GF-D8 (cell line): ENCODE measurements at places on chromosomes 12 and 14.

GRCh38 chr12:89951694-89952060 lies 243.0 kb upstream of the ATP2B1 start:
- no peak for DNase-seq

- no peak for DNase-seq
These were observed 84.4 kb downstream of the SLC24A4 start for GRCh38 chr14:92407410-92407809.

GRCh38 chr12:120592121-120593049 lies 11.2 kb upstream of the POP5 start:
- no peak for DNase-seq

DNA sequence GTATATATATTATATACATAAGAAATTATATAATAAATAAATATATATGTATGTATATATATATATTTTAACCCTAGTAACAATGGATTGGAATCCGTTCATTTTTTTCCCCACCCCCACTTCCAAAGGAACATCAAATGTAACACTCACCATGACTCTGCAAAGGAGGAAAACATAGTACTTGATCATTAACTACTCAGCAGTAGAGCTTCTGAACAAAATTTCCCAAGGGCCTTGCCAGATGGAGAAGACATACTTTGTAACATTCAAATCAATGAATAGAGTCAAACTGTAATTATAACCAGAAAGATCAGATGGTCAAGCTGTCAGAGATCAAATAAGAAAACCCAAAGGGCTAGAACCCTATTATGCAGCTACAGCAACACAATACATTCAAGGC lies 126.0 kb upstream of the CNTN1 start:
- DNase-seq, result no peak

- no peak for DNase-seq
These were observed 1.3 kb downstream of the MDGA2 start for GRCh38 chr14:47674148-47674542.

DNA sequence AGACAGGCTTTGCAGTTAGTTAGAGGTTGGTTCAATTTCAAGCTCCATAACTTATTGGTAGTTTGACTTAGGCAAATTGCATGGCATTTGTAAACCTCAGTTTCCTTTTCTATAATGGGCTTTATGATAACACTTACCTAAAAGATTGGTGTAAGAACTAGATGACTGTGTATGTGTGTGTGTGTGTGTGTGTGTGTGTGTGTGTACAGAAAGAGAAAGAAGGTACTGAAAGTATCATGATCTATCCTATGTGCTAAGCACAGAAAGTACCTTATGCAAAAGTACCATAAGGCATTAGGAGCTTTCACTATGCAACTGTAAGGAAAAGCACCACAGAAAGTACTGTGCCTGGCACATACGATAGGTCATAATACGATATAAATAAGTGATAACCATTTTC lies 304.3 kb upstream of the KITLG start:
- no peak for DNase-seq

GRCh38 chr12:28795311-28795710 lies 353.8 kb upstream of the FAR2 start:
- no peak for DNase-seq

DNA sequence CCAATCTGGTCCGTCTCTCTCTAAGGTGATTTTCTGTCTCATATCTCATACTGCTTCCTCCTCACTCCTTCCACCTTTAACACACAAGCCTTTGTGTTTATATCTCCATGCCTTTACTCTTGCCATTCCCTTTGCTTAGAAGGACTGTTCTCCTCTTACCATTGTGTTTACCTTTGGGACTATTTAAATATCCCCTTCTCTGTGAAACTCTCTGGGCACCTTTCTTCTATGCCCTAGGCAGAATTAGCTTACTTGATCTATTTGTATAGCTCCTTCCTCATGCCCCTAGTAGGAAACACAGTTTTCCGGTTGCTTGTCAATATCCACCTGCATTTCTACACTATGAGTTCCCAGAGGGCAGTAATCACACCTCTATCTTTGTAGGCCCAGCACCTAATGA lies 3.9 kb upstream of the AMHR2 start:
- no peak for DNase-seq

- DNase-seq, result peak; percentile 36
These were observed 36.1 kb upstream of the OR5AU1 start for GRCh38 chr14:21191809-21192446.

GRCh38 chr12:34288963-34289345 lies 266.7 kb downstream of the ALG10 start:
- no peak for DNase-seq

- peak; percentile 5 for DNase-seq
These were observed 6.9 kb downstream of the PABPN1 start for GRCh38 chr14:23327947-23328744.

DNA sequence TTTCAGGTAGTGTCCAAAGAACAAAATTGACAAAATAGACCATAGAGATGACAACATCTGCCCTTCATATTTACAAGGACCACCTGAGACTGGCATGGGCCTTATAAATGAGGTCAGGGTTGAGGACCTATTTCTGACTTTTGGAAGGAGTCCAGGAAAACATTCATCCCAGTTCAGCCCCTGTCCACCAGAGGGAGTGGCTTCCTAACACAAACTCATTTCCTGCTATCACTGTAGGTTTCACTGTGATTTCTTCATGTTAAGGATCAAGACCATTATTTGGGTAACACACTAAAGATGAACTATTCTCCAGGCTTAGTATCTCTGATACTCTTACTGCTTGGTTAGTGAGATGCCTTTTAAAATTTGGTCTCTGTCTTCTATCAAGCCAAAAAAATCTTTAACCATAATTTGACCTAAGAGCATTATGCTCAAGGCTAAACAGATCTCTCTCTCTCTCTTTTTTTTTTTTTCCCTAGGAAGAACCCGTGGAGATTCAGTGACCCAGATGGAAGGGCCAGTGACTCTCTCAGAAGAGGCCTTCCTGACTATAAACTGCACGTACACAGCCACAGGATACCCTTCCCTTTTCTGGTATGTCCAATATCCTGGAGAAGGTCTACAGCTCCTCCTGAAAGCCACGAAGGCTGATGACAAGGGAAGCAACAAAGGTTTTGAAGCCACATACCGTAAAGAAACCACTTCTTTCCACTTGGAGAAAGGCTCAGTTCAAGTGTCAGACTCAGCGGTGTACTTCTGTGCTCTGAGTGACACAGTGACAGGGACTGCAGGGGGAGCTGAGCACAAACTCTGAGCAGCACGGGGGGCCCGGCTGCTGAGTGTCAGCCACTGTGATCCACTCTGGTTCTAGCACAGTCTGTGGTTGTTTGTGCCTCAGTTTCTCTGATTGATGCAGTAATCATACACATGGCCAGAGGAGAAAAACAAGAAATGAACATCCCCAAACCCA lies 267.6 kb upstream of the OR4E1 start:
- DNase-seq, result no peak

- DNase-seq, result no peak
These were observed 239.4 kb downstream of the PAWR start for GRCh38 chr12:79451365-79451764.

GRCh38 chr12:10110256-10110844 lies 11.6 kb upstream of the CLEC1A start:
- no peak for DNase-seq

GRCh38 chr14:89129570-89129969 lies 287.5 kb downstream of the FOXN3 start:
- DNase-seq, result no peak

- no peak for DNase-seq
These were observed 186.6 kb downstream of the CACNA1C start for GRCh38 chr12:2239381-2239871.

DNA sequence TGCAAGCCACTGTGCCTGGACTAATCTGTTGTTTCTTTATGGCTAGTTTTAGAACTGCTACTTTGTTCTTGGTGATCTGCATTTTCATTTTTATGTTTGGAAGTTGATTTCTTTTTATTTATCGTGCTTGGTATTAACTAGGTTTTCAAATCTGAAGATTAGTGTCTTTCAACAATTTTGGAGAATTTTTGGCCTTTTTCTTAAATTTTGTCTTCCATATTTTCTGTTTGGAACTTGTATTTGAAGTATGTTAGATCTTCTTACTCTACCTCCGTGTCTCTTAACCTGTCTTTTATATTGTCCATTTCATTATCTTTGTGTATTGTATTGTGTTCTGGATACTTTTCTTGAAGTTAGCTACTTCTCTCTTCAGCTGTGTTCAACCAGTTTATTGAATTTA lies 9.5 kb downstream of the FRS2 start:
- no peak for DNase-seq

DNA sequence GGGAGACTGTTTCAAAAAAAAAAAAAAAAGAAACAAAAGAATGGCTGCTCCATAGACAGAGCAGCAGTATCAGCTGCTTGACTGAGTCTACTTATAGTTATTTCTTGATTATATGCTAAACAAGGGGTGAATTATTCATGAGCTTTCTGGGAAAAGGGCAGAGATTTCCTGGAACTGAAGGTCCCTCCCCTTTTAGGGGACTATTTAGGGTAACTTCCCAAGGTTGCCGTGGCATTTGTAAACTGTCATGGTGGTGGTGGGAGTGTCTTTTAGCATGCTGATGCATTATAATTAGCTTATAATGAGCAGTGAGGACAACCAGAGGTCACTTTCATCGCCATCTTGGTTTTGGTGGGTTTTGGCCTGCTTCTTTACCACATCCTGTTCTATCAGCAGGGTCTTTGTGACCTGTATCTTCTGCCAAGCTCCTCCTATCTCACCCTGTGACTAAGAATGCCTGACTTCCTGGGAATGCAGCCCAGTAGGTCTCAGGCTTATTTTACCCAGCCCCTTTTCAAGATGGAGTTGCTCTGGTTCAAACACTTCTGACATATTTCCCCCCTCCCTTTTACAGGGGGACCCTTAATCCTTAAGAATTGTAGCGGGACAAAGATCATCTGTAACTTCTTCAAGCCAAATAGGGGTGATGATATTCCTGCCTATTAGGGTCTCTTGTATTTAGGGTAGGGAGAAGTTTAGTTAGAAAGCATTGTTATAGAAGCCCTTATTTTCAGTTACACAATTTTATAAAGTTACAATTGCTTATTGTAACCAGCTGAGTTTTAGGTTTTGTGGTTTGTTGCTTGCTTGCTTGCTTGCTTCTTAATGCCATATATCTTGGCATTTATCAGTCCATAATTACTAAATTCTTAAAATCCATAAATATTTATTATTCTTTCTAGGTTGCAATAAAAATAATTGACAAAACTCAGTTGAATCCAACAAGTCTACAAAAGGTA lies 42.5 kb downstream of the MARK3 start:
- DNase-seq, result no peak

DNA sequence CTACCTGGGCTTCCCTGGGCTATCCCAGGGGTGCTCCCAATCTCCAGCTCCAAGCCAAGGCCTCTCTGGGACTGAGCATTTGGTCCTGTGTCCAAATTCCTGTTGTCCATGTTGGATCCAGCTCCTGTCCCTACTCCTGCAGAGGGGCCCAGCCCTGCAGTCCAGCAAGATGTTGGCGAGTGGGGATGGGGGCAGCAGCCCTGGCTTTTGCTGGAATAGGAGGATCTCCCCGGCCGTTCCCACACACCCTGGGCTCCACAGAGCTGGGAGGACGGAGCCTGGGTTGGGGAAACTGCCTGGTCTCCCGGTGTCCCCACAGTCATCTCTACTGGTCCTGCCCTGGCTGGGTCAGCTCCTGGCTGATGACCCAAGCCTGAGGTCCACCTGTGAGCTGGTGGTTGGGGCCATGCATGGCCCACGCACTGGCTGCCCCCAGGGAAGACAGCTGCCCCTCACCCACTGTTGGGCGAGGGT lies 219.6 kb upstream of the C14orf180 start:
- no peak for DNase-seq

DNA sequence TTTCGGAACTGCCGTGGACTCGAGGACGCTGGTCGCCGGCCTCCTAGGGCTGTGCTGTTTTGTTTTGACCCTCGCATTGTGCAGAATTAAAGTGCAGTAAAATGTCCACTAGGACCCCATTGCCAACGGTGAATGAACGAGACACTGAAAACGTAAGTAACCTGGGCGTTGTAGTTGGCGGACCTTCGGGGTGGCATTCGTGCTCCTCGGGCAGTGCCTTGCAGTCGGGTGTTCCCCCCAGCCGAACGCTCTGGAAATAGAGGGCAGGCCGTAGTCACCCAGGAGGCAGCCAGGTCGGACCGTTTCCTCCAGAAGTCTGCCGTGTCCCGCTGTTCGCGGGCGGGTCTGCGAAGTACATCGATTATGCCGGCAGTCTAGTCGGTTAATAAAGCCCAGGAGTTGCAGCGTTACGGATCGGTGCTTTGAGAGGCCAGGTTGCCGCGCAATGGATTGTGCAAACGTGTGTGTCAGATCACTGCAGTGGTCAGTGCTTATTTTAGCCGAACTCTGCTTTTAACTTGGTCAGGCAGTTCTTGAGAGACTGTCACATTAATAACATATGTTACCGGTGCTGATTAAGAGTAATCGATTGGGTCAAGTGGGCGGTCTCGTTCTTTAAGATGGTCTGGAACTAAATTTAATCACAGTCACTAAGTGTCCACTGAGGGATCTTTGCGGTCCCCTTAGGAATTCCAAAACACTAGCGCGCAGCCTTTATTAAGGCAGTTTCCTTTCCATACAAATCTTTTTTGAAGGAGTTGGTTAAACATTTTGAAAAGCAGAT lies 906 bp downstream of the MARK3 start:
- no peak for DNase-seq

GRCh38 chr12:12663644-12664294 lies 32.2 kb downstream of the GPR19 start:
- no peak for DNase-seq

DNA sequence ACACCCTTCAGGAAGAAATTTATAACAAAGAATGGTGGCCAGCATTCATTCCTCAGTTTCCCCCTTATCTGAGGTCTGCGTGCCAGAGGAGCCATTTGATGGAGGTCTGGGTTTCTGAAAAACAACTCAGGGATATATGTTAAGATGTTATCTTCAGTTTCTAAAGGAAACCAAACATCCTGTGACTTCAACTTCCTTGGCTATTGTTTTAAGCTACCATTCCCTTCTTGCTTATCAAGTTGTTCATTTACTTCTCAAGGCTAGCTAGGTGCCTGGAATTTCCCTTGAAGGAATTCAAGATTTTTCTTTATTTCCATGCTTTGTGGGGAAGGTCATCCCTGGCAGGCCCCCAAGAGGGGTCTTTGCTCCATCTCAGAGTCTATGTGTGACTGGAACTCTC lies 27.1 kb upstream of the OXA1L start:
- DNase-seq, result no peak

DNA sequence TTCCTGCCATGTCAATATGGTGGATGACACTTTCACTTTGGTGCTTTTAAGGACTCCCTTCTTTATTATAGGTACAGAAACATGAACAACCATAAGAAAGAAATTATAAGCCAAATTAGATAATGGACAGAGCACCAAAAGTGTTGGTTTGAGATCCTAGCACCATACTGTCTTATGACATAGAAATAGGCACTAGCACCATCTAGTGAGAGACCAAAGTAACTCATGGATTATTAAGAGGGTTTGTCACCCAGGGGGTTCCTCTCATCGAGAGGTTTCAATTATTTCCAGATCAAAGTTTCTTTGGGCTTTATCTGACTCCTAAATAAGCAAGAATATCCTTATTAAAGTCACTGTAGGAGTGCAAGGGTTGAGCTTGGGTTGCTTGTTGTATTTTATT lies 153.0 kb upstream of the DIO2 start:
- no peak for DNase-seq

GRCh38 chr14:100022772-100023451 lies 42.3 kb upstream of the EVL start:
- DNase-seq, result no peak
